ENCODE measurements at places on chromosomes 5 and 9.

DNA sequence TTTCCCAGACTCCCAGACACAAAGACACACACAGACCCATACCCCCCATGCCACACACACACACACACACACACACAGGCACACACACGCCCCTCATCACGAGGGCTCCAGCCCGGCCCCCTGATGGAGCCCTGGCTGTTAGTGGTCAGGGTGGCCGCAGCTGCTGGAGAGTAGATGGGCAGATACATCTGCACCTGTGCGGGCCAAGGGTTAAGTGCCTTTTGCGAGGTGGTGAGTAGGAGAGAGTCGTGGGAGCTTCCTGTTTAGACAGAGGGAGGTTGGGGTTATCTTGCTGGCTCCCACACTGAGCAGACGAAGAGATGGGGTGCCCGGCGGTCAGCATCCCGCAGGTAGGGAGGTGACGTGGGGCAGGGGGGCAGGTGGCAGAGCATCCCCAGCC is 8.2 kb downstream of the PRRX2 start:
- DNase-seq = no peak

DNA sequence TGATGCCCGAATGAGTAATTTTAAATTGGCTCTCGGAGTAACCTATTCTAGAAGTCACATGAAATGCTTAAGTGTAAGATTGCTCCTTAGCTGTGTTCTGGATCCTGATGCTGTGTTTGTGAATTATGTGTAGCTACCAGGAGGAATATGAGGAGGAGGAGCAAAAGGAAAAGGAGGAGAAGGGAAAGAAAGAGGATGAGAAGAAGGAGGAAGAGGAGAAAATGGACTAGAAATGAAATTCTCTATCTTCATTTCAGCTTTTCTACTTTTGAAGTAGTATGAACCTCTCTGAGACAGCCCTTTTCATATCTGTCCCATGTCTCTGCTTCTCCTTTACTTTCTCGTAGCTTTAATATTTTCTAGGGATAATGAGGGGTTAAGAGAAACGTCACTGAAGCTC is 119.4 kb upstream of the ACTBL2 start:
- DNase-seq = no peak

GRCh38 chr9:7226007-7226640 is 468.4 kb downstream of the KDM4C start:
- no peak for DNase-seq

DNA sequence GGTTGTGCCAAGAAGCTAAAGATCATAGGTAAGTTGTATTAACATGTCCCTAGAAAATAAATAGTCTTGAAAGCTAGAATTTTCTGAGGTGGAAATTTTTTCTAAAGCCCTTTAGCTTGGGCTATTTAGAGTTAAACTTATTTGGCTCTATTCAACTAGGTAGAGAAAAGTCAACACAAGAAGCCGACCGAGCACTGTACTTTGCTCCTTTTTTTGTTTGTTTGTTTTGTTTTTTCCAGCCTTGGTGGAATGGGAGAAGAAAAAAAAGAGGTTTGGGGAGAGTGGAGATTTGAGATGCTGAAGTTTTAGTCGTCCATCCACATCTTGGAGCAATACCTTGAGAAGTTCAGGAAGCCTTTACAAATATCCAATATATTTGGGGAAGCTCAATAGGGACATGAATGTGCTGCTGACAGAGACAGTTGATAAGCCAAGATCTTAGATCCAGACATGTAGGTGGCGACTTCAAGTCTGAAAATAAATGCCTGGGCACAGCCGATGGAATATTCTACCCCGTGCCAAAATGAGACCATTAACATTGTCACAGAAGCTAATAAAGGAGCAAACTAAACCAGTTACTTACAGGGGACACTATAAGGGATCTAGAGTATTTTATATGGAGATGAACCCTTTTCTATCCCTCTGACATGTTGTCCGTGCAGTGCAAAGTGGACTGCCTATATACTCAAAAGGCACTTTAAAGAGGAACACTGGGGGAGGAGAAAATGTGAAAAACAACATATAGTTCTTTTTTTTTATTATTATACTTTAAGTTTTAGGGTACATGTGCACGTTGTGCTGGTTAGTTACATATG is 466.1 kb downstream of the PTPRD start:
- DNase-seq = no peak

- DNase-seq = no peak
Observed at GRCh38 chr5:17019324-17019723, 83.2 kb upstream of the MYO10 start.

DNA sequence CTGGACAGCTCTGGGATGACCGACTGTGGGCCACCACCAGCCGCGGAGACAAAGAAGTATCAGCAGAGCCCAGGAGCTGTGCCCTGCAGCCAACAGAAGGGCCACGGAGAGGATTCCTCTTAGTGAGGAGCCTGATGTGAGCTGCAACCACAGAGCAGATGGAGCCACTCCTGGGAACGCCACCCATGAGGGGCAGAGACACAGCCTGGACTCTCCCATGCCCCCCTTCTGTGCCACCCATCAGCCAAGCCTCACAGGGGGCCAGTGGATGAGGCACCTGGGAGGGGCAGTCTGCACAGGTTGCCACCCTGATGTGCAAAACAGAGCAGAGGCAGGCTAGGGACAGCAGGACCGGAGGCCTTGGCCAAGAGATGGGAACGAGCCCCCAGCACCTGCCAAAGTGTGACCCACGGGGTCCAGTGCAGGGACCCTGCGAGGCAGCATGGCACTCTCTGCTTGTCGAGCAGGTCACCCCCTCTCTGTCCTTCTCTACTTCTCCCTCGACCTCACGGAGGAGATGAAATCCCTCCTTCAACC is 380.7 kb upstream of the IRX1 start:
- DNase-seq = no peak

GRCh38 chr5:180803181-180804128 is 849 bp upstream of the MGAT1 start:
- no peak for DNase-seq

DNA sequence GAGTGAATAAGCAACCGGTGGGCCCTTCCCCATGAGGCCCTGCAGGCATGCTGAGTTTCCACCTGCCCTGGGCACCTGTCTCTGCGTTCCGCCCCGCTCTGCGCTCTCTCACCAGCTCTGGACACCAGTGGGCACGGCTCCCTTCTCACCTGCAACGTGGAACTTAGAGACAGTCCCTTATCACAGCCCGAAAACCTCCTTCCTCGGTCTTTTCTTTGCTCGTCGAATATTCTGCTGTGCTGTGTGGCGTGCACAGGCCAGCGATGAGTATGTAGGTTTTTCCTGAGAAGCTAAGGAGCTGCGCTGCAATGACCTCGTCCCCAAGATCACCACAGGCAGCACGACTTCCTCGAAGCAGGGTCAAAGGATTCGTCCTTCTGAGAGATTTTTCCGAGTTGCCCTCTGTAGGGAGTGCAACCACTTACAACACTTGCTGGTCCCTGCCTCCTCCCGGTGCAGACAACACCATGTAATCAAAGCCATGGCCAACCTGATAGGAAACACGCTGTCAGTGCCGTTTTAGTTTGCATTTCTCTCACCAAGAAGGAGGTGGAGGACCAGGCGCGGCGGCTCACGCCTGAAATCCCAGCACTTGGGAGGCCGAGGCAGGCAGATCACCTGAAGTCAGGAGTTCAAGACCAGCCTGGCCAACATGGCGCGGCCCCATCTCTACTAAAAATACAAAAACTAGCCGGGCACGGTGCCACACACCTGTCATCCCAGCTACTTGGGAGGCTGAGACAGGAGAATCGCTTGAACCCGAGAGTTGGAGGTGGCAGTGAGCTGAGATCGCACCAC is 27.2 kb upstream of the NOTCH1 start:
- DNase-seq = no peak

DNA sequence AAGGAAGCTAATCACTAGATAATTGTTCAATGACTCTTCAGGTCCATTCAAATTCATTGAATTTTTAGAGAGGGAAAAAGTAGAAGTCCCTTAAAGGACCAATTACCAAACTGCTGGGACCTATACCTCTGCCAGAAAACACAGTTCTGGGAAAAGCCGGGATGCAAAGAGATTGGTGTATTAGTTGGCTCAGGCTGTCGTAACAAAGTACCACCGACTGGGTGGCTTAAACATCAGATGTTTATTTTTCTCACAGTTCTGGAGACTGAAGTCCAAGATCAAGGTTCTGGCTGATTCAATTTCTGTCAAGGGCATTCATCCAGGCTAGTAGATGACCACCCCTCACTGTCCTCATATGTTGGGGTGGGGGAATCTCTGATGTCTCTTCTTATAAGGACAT is 177.1 kb upstream of the FSTL4 start:
- DNase-seq = no peak

DNA sequence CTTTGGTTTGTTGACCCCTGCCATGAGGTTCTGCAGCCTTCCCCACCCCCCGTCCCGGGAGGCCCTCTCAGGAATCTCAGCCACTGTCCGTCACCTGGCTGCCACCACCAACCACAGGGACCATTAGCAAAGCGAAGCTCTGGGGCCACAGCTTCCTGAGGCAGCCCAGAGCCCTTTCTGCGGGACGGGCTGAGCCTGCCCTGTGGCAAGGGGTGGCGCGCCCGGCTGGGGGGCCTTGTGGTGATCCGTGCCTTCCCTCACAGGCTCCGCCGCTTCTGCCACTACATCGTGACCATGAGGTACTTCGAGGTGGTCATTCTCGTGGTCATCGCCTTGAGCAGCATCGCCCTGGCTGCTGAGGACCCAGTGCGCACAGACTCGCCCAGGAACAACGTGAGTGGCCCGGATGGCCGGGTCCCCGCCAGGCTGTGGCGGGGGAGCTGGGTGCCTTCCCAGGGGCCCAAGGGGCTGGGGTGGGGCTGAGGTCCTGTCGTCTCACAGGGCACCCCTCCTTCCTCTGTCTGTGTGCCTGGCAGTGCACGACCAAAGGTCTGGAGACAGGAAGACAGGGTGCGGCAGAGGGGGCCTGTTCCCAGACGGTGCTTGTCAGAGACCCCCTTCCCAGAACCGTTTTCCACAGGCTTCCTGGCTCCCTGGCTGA is 169.2 kb downstream of the CACNA1B start:
- DNase-seq = no peak

GRCh38 chr9:33809506-33809905 is 7.5 kb upstream of the UBE2R2 start:
- DNase-seq = no peak

- DNase-seq = no peak
Observed at GRCh38 chr9:91736311-91736710, 213.7 kb downstream of the ROR2 start.

- DNase-seq = no peak
Observed at GRCh38 chr9:29778281-29778849, 2205.1 kb upstream of the C9orf72 start.

DNA sequence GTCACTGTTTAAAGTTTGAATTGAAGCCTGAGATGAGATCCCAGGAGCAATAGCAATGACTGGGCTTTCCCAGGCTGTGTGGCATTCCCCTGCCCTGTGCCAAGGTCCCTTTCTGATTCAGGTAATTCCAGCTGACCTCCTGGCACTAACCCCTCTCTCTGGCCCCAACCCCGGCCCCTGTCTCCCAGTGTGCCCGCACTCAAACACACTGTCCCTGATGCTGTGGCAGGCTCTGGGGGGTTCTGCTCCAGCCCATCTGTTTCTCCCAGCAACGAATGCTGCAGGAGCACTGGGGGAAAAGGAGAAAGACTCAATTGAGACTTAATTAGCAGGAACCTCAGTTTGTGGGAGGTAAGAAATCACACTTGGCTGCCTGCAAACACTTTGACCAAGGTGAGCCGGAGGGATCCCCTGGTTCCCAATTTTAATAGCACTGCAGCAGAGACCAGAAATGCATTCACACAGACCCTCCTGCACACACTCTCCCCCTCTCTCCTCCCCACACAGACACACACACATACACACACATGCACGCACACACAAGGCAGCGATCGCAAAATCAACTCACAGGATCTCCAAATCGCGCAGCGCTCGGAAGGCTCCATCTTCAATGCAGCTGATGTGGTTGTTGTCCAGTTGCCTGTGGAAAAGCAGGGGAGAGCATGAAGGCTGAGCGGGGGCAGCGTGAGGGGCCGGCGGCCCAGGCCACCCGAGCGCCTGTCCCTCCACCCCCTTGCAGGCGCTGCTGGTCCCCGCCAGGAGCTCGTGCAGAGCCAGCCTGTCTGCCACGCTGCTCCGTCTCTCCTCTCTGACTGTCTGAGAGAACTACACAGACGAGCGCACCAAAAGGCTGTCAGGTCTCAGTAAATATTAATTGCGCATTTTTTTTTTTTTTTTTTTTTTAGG is 265.1 kb upstream of the PANK3 start:
- no peak for DNase-seq

DNA sequence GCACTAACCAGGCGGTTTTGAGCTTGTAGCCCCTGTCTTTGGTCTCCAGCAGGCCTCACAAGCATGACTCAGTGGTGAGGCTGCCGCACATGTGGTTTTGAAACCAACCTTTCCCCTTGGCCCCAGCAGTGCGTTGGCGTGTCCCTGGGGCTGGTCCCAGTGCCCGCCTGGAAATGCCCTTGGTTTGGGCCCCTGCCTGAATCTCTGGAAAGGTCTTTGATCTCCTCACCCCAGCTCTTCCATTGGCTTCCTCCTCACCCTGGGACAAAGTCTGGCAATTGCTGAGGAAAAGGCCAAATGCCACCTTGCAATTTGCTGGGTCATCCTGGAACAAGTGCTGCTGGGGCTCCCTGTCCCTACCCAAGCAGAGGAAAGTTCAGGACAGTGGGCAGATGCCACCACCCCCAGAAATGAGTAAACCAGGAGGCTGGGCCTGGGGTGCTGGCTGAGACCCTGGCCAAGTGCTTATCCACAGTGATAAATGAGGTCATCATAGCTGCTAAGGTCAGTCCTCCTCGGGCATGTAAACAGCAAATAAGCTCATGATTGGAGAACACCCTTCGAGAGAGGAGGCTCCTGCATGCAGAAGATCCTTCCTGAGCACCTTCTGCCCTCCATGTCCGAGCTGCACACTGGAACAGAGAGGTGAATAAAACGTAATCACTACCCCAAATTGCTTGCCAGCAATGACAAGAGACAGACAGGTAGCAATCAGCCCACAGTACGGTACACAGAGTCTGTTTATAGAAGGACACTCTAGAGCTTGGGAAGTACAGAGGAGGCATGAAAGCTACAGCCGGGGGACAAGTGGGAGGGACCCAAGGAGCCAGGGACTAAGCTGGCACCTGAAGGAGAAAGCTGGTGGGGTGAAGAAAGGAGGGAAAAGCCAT is 98.9 kb upstream of the CPEB4 start:
- DNase-seq = no peak

- DNase-seq = no peak
Observed at GRCh38 chr9:17802249-17802857, 223.5 kb downstream of the SH3GL2 start.

GRCh38 chr5:38135486-38136039 is 122.8 kb upstream of the EGFLAM start:
- no peak for DNase-seq

- no peak for DNase-seq
Observed at GRCh38 chr5:60183881-60184280, 290.4 kb upstream of the PDE4D start.

DNA sequence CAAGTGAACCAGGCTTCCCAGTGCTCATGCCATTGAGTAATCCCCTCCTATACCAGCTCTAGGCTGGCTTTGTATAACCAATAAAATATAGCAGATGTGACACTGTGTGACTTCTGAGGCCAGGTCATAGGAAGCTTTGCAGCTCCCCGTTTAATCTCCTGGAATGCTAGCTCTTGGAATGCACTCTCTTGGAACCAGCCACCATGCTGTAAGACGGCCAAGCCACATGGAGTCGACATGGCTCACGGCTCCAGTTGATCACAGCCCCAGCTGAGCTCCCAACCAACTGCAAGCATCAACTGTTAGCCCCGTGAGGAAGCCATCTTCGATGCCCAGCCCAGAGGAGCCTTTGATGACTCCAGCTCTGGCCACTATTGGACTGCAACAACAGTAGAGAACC is 74.5 kb downstream of the SH3TC2 start:
- DNase-seq = no peak
